ENCODE measurements at places on chromosomes 1 and 21. TPM values are rescaled to one million over a fixed set of nuclear protein-coding genes. Genes with fewer than 3 reads are reported as not detected.

The COL16A1 gene
- total RNA-seq = 79.5 TPM

The TTC22 gene
- total RNA-seq = 0.32 TPM

The SLC25A34 gene
- total RNA-seq = 1.0 TPM

The GPR25 gene
- total RNA-seq = not detected

The CHIA gene
- not detected for total RNA-seq

The DENND1B gene
- total RNA-seq = 10.1 TPM

The ATAD3B gene
- 22.9 TPM for total RNA-seq

The C1orf141 gene
- not detected for total RNA-seq

The KRTAP19-3 gene
- total RNA-seq = not detected

DNA sequence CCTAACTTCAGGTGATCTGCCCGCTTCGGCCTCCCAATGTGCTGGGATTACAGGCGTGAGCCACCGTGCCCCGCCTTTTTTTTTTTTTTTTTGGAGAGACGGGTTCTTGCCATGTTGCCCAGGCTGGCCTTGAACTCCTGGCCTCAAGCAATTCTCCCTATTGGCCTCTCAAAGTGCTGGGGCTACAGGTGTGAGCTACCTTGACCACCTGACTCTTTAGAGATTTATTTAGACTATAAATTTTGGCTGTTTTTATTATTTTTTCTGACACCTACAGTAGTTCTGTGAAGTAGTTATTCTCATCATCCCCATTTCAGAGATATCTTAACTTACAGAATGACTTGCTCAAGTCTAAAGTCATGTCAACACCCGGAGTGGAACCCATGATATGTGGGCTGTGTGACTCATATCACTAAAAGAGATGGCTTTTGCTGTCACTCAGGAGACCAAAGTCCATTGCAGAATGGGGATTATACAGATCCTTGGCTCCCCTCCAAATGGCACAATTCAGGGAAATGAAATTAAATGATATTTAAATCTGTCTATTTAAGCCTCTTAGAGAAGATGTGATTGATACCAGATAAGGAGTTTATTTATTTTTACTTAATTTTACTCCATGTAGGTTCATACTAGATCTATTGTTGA lies 93.2 kb downstream of the CTH start:
- no peaks in the 10 kb centered on the region for H3K36me3 ChIP-seq
- H3K27me3 ChIP-seq = no peaks in the 10 kb centered on the region
- peak overlapping the region; percentile 35 for H3K27ac ChIP-seq
- no peak overlapping the region for H3K4me3 ChIP-seq

GRCh38 chr1:107352850-107353249 lies 212.0 kb downstream of the NTNG1 start:
- no peaks in the 10 kb centered on the region for H3K4me1 ChIP-seq
- no peak overlapping the region for H3K27ac ChIP-seq
- no peaks in the 10 kb centered on the region for H3K36me3 ChIP-seq
- no peak overlapping the region for H3K4me3 ChIP-seq

DNA sequence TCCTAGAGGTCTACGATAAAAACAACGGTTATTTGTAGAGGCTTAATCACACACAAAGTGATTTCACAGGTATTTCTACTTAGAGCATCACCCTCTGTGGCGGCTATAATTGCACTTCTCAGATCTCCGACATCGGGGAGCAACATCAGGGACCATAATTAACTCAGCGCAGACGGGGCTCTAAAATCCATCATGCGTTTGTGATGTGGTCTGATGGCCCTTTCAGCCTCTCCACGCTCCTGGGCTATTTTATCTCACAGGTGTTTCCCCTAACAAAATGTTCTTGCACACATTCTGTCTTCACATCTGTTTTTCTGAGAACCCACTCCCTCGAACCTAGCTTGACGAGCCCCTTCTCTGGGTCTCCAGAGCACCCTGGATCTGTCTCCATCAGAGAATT lies 146.3 kb upstream of the DUSP10 start:
- no peak overlapping the region for H3K4me3 ChIP-seq
- DNase-seq = no peak
- no peak overlapping the region for H3K27ac ChIP-seq
- no peaks in the 10 kb centered on the region for H3K36me3 ChIP-seq

- no peak overlapping the region for H3K4me3 ChIP-seq
- DNase-seq = no peak
- H3K36me3 ChIP-seq = no peaks in the 10 kb centered on the region
- no peaks in the 10 kb centered on the region for H3K27me3 ChIP-seq
- H3K27ac ChIP-seq = no peak overlapping the region
Observed at GRCh38 chr1:34977858-34978257, 7.3 kb downstream of the TMEM35B start.

- H3K27ac ChIP-seq = no peak overlapping the region
- H3K27me3 ChIP-seq = no peaks in the 10 kb centered on the region
- H3K4me1 ChIP-seq = no peaks in the 10 kb centered on the region
- no peak for DNase-seq
- no peaks in the 10 kb centered on the region for H3K36me3 ChIP-seq
- H3K4me3 ChIP-seq = no peak overlapping the region
Observed at GRCh38 chr1:71668065-71668464, 587.2 kb upstream of the ZRANB2 start.

- DNase-seq = no peak
- no peak overlapping the region for H3K4me3 ChIP-seq
- H3K27me3 ChIP-seq = no peaks in the 10 kb centered on the region
Observed at GRCh38 chr1:22507587-22507986, 55.7 kb upstream of the EPHA8 start.

GRCh38 chr1:55928576-55928975 lies 650.8 kb downstream of the PLPP3 start:
- no peak overlapping the region for H3K4me3 ChIP-seq
- DNase-seq = no peak
- no peaks in the 10 kb centered on the region for H3K27me3 ChIP-seq

DNA sequence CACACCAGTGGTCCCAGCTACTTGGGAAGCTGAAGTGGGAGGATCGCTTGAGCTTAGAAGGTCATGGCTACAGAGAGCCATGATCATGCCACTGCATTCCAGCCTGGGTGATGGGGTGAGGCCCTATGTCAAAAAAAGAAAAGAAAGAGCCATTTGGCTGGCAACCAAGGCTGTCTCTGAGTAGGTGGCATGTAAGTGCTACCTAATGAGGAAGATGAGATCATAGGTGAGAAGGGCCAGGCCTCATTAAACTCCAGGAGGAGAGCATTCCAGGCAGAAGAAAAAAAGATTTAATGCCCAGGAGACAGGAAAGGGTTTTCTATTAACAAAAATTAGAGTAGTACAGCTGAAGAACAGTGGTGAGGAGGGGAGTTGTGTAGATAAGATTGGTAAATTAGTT lies 103.4 kb upstream of the ZNF678 start:
- no peaks in the 10 kb centered on the region for H3K4me1 ChIP-seq
- H3K4me3 ChIP-seq = no peak overlapping the region
- H3K27me3 ChIP-seq = no peaks in the 10 kb centered on the region

DNA sequence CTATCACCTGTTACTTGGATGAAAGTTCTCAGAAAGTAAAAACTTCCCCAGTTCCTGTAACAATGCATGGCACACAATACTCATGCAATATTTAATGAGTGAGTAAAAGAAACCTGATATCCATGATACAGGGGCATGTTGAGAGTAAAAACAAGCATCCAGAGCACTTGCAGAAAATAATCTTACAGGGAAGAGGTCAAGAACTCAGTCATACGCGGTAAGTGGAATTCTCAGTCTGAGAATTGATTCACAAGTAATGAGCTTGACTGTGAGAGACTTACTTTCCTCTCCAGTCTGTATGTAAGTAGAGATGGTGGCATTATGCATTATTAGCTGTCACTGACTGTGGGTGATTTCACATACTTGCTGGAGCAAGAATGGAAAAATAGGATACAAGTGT lies 976.9 kb downstream of the BRINP3 start:
- no peak overlapping the region for H3K4me3 ChIP-seq
- H3K27ac ChIP-seq = no peak overlapping the region
- H3K36me3 ChIP-seq = no peaks in the 10 kb centered on the region
- H3K4me1 ChIP-seq = no peaks in the 10 kb centered on the region

- peak overlapping the region; percentile 59 for H3K4me3 ChIP-seq
- peak overlapping the region; percentile 87 for H3K27ac ChIP-seq
- no peaks in the 10 kb centered on the region for H3K27me3 ChIP-seq
- no peak for DNase-seq
Observed at GRCh38 chr1:150321826-150322166, 463 bp downstream of the PRPF3 start.

GRCh38 chr1:78367700-78368099 lies 123.1 kb upstream of the PTGFR start:
- H3K4me1 ChIP-seq = no peaks in the 10 kb centered on the region
- no peak overlapping the region for H3K4me3 ChIP-seq
- DNase-seq = no peak
- H3K36me3 ChIP-seq = no peaks in the 10 kb centered on the region
- H3K27ac ChIP-seq = no peak overlapping the region

- no peaks in the 10 kb centered on the region for H3K4me1 ChIP-seq
- H3K4me3 ChIP-seq = no peak overlapping the region
- no peak overlapping the region for H3K27ac ChIP-seq
- no peaks in the 10 kb centered on the region for H3K27me3 ChIP-seq
Observed at GRCh38 chr1:192994141-192994540, 65.0 kb downstream of the UCHL5 start.

GRCh38 chr1:155007251-155007828 lies 4.7 kb downstream of the ZBTB7B start:
- no peaks in the 10 kb centered on the region for H3K27me3 ChIP-seq
- peak overlapping the region; percentile 98 for H3K27ac ChIP-seq
- H3K36me3 ChIP-seq = no peaks in the 10 kb centered on the region
- peak; percentile 85 for DNase-seq

GRCh38 chr1:88145752-88146151 lies 538.3 kb upstream of the PKN2 start:
- no peak for DNase-seq
- no peaks in the 10 kb centered on the region for H3K4me1 ChIP-seq
- H3K36me3 ChIP-seq = no peaks in the 10 kb centered on the region
- no peaks in the 10 kb centered on the region for H3K27me3 ChIP-seq
- no peak overlapping the region for H3K27ac ChIP-seq

GRCh38 chr1:101567582-101568189 lies 330.9 kb downstream of the S1PR1 start:
- no peaks in the 10 kb centered on the region for H3K36me3 ChIP-seq
- no peaks in the 10 kb centered on the region for H3K27me3 ChIP-seq

DNA sequence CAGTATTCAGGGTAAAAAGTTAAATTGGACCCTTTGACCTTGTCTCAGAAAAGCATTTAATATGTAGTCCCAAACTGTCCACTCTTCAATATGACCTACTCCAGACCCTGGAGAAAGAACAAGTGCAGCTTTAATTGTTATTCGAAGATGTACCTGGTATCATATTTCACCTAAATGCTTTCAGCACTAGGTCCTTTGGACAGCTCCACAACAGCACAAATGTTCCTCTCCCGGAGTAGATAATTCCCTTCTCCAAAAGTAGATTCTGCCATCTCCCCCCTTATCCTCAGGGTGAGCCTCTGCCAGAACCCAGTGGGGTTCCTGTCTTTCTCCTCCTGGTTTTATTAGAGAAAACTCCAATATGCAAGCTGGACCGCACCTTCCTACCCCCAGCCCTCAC lies 104.5 kb upstream of the AJAP1 start:
- no peaks in the 10 kb centered on the region for H3K36me3 ChIP-seq
- H3K4me1 ChIP-seq = no peaks in the 10 kb centered on the region
- H3K4me3 ChIP-seq = no peak overlapping the region
- no peak for DNase-seq

- no peak for DNase-seq
- H3K27me3 ChIP-seq = no peaks in the 10 kb centered on the region
- H3K36me3 ChIP-seq = no peaks in the 10 kb centered on the region
- H3K4me1 ChIP-seq = no peaks in the 10 kb centered on the region
- H3K27ac ChIP-seq = no peak overlapping the region
- H3K4me3 ChIP-seq = no peak overlapping the region
Observed at GRCh38 chr1:74513411-74514300, 1.2 kb upstream of the LRRC53 start.

- no peaks in the 10 kb centered on the region for H3K4me1 ChIP-seq
- DNase-seq = no peak
- no peaks in the 10 kb centered on the region for H3K36me3 ChIP-seq
- no peak overlapping the region for H3K4me3 ChIP-seq
- no peak overlapping the region for H3K27ac ChIP-seq
Observed at GRCh38 chr1:241817331-241817792, 30.6 kb upstream of the EXO1 start.

DNA sequence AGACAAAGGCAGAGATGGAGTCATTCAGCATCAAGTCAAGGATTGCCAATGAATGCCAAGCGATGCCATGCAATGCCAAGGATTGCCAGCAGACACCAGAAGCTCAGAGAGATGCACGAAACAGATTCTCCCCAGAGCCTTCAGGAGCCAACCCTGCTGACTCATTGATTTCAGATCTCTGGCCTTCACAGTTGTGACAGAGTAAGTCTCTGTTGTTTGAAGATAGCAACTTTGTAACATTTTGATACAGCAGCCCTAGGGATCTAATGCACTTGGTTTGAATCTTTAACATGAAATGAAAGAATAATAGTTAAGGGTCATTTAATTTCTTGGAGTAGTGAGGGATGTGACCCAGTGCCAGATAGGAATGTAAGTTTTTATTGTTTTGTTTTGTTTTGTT lies 287.4 kb upstream of the RUNX1 start:
- no peaks in the 10 kb centered on the region for H3K36me3 ChIP-seq
- H3K27ac ChIP-seq = no peak overlapping the region
- no peaks in the 10 kb centered on the region for H3K27me3 ChIP-seq
- H3K4me1 ChIP-seq = no peaks in the 10 kb centered on the region
- H3K4me3 ChIP-seq = no peak overlapping the region

DNA sequence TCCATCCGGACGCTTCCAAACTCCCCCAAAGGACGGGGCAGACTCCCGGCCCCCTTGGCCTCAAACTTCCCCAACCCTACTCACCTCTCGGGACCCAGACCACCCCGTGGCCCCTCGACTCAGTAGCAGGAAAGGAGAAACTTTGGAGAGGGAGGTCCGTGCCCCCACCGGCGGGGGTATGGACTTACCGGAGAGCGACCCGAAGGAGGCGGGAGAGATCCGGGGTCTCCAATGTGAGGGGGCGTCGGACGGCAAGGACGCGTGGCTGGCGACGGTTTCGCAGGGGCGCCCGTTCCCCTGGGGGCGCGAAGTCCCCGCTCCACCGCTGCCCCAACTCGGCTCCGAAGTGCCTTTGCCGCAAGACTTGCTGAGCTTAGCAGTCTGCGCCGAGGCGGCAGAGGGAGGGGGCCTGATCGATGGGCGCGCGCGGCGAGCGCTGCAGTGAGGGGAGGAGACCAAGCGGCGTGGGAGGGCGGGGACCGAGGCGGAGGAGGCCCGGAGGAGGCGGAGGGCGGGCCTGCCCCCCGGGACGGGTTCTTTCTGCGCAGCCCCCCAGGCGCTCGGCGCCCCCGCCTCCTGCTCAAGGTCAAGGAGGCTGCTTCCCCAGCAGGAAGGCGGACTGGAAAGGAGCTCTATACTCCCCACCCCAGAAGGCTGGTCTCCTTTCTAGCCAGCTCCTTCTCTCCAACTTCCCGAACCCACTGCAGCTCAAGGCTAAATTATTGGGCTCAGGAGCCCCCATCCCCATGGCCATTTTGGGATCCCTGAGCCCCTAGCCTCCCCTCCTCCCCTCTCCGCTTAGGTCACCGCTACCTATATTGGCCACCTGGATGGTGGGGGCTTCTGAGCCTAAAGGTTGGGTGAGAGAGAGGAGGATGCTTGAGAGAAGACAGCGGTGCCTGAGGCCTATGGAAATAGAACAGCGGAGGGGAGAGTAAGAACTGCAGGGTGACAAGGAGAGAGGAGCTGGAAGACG lies at the start of gene SYT2:
TSS of gene SYT2 (minus strand) at position 385 of the 976 bp plus-strand sequence. CDS start 104,682 bp downstream, outside the sequence.
- peak within 1 kb of the TSS; percentile 66 for H3K4me3 ChIP-seq
- DNase-seq = no peak
- H3K27ac ChIP-seq = no peak within 1 kb of the TSS
- H3K36me3 ChIP-seq = no peaks in the 10 kb centered on the region

GRCh38 chr21:28473530-28474220 lies 519.0 kb downstream of the LTN1 start:
- no peak overlapping the region for H3K27ac ChIP-seq
- H3K4me1 ChIP-seq = no peaks in the 10 kb centered on the region
- H3K4me3 ChIP-seq = no peak overlapping the region
- H3K36me3 ChIP-seq = no peaks in the 10 kb centered on the region

- H3K27me3 ChIP-seq = no peaks in the 10 kb centered on the region
- no peak for DNase-seq
- H3K36me3 ChIP-seq = no peaks in the 10 kb centered on the region
Observed at GRCh38 chr1:113686891-113687618, 72.2 kb downstream of the PHTF1 start.

Data from breast epithelium (tissue), 4 donors.